Fibroblast of upper back skin (primary cell): ENCODE measurements at places on chromosomes 11 and 22.

- DNase-seq: no peak
Measured at GRCh38 chr11:119750056-119750455, 21.1 kb upstream of the NECTIN1 start.

DNA sequence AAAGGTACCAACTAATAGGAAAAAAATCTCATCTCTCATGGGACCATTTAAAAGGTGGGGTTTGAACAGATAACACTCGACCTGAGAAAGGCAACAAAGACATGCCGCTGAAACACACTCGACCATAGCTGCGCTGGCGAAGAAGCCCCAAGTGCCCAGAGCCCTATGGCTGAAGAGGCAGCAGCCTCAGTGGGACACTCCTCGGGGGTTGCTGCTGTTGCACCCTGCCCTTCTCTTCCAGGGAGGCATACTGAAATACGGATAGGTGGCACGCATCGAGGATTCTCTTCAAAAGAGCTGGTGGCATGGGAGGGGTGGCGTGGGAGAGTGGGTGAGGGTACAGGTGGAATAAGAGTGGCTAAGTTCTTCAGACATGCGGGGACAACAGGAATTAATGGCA is 18.5 kb upstream of the PHLDA2 start:
- DNase-seq: no peak

DNA sequence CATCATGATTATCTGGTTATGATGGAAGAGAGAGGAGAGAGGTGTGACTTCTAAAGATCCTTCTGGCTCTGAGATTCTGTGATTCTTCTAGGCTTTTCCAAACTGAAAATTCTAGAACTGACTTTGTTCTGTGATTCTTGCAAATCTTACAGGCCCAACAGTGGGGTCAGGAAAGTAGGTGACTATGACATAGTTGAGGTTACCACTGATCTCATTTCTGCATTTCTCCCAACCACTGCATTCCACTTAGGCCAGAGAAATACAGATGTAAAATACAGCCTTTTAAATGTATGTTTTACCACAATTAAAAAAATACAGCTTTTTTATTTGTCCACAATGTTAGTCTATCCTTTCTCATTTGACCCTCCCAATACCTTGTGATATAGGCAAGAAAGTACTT is 83.7 kb downstream of the STIM1 start:
- peak; percentile 90 for DNase-seq

GRCh38 chr11:74739546-74740270 is 8.5 kb upstream of the CHRDL2 start:
- peak; percentile 60 for DNase-seq

DNA sequence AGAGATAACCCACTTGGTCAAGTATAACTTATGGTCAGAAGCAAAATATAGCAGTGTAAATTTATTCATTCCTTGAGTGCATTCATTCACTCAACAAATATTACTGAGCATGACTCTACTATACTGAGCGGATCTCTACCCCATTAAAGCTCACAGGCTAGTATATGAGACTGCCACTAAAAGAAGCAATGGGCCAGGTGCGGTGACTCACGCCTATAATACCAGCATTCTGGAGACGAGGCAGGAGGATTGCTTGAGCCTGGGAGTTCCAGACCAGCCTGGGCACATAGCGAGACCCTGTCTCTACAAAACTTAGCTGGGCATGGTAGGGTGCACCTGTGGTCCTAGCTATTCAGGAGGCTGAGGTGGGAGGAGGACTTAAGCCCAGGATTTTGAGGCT is 197.6 kb upstream of the BLID start:
- DNase-seq: no peak
